Pulmonary artery endothelial cell (primary cell): ENCODE measurements at places on chromosomes 2 and 18.

DNA sequence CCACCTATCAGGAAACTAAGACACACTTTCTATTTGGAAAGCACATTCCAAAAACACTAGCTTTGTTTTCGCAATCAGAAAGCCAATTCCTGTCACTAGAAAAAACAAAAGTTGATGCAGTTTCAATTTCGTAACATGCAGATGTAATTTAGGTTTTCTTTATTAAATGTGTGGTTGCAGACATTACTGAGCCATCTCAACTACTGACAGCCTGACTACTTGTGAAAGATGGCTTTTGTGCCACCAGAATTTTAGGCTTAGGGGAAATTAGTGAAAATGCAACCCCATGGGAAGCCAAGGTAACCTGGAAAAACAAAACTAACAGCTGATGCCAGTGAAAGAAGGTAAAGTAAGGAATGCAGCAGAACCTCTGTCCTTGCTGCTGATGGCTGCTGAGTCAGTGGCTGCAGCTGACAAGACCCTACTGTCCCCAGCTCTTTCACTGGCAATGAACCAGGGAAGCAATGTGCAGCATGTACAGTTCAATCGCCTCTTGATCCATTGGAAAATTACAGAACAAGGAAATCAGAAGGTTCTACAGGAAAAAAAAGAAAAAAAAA is 34.9 kb downstream of the FEZ2 start:
- DNase-seq = no peak

- DNase-seq = no peak
Measured at GRCh38 chr2:170917957-170918356, 11.1 kb upstream of the GORASP2 start.

GRCh38 chr2:232607011-232607410 is 26.4 kb upstream of the EFHD1 start:
- no peak for DNase-seq

DNA sequence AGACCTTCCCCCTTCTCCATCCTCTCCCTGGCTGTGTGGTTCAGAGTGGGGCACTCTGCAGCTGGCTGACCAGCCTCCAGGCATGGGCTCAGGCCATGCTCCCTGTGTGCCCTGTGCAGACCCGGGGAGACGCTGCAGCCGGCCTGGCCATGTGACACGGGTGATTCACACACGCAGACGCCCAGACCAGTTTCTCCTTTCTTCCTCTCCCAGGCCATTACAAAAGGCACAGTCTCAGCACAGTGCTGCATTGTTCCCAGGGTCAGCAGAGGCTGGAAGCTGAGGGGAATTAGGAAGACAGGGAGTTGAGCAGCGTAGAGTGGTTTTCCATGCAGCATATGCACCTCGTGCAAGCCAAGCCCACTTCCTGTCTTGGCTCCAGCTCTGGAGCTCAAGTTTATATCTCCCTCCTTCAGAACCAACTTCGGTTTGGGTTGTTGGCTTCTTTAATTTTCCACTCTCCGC is 288.5 kb downstream of the TNS1 start:
- DNase-seq = no peak

DNA sequence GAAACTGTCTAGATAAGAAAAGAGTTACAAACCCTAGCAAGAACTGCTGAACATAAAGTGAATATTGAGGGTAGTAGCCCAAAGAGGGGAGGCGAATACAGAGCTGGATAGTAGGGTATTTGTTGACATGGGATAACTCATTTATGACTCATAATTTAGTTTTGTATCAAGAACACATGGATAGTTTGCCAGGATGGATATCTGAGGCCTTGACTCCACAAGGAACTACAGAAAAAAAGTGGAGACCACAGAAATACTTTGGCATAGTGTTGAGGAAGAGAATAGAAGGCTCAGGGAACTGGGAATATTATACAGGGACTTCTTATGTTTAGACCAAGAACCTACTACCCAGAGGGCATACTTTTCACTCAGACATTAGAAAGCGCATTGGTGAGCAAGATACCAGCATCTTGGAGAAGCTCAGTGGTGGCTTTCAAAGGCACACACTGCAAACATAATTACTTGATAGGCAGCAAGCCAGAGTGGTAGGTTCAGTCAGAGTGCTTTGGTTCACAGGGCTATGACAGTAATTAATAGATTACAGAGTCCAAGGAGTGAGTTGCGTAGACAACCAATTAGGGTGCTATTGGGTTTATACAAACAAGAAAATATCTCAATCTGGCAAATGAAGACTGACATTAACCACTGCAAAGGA is 51.9 kb upstream of the ZBTB7C start:
- DNase-seq = no peak

DNA sequence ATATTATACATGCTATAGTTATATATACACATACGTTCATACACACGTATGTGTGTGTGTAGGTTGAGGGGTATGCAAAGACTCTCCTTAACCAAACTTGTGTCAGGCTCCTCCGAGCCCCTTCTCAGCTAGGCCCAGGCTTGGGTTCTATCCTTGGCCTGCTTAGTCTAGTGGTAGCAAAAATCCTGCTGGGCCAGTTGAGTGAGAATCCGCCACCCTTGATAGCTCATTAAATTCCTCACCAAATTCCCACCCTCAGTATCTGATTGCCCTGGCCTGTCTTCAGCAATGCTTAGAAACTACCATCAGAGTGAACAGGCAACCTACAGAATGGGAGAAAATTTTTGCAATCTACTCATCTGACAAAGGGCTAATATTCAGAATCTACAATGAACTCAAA is 126.5 kb downstream of the TSN start:
- no peak for DNase-seq

- no peak for DNase-seq
Measured at GRCh38 chr2:89850481-89850880, 1159.0 kb downstream of the RPIA start.

DNA sequence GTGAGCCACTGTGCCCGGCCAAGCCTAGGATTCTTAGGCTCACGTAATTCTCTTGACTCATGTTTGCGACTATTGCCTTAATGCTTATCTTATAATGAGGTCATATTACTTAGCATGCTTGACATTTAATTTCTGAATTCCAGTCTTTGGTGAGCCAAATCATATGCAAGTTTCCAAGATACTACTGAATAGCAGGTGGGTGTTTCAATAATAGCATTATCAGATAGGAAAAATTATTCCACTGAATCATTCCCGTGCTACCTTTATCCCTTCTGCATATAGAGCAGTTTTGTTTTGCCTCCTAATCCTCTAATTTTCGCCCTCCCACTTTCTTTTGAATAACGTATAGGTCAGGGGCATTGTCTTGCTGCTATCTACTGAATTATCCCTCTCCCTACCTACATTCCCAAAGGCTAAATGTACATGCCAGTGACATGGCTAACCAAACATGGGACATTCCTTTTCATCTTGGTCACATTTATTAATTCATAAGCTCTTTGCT is 4.9 kb downstream of the DAW1 start:
- no peak for DNase-seq

DNA sequence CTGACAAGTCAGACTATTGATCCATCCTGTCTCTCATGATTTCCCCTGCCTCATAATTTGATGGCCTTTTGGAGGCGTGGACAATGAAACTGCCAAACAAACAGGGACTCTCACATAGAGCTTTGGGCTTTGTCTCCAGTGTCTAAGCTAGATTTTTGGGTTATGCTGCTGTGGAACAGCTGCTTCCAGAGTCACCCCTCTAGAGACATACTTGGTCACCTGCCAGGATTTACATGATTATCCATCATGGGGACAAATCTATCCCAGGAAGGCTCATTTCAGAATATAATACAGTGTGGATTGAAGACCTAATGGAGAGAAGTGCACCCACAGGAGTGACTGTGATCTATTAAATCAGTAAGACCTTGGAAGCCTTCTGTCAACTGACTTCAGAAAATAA is 159.6 kb downstream of the SLC8A1 start:
- no peak for DNase-seq
